Urothelium cell line (cell line): ENCODE measurements at places on chromosomes 2 and 18.

DNA sequence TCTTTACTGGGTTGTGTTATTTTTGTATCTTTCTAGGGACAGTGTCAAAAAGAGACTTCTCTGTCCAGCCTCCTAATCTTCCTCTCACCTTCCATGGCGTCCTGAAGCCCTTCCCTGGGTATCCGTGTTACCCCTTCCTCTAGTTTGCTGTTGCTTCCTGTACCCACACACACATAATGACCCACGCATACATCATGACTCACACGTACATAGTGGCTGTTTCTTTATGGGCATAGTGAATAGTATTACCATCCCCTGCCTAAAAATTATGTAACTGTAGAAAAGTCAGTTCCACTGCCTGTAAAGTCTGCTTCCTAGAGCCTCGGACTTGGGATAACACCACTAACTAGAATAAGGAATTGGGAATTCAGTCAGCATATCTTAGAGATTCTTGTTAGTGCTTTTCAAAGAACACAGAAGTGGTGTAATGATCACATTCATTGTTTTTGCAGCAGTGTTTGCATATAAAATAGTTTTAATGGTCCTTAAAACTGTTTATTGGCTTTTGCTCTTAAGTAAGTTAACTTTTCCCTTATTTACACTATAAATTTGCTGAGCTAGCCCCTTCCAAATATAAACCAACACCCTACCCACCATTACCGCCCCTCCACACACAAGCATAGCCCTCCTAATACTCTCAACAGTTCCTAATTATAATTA, 308.4 kb upstream of the RAB12 start:
- DNase-seq: no peak

GRCh38 chr2:86492048-86492453, 50.9 kb downstream of the KDM3A start:
- no peak for DNase-seq

GRCh38 chr2:208657468-208657867, 250.9 kb downstream of the PTH2R start:
- DNase-seq: no peak

- DNase-seq: no peak
Observed at GRCh38 chr2:122023059-122023864, 267.8 kb downstream of the TSN start.

- no peak for DNase-seq
Observed at GRCh38 chr18:61699397-61700110, 193.3 kb downstream of the RNF152 start.

- DNase-seq: peak; percentile 90
Observed at GRCh38 chr18:596288-596881, 403 bp upstream of the CLUL1 start.

- no peak for DNase-seq
Observed at GRCh38 chr2:160338901-160339685, 139.0 kb upstream of the ITGB6 start.

DNA sequence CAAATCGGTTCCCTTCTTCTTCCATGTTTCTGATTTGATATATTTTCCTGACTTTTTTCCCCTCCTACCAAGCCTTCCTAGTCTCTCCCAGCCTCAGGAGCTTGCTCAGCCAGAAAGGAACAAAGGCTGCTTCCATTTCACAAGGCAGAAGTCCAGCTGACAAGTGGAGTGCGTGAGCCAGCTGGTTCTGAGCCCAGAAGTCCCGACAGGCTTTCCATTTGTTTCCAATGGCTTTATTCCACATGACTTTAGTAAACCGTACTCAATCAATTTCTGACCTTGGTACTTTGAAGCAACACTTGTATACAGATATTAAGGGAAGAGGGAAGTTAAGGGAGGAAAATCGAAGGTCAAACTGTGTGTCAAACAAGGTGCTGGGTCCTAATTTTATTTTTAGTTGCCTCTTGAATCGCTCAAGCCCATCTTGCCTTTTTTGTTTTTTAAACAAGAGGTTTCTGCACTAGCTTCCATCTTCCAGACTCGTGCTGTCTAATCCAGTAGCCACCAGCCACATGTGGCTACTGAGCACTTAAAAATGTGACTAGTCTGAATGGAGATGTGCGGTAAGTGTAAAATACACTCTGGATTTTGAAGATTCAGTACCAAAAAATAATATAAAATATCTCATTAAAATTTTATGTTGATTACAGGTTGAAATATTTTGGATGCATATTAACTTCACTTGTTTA, 36.2 kb downstream of the WIPF1 start:
- no peak for DNase-seq
